Hematopoietic multipotent progenitor cell treated with erythropoietin and hydrocortisone succinate and interleukin-3 and kit ligand, for 15 days (in vitro differentiated cells): ENCODE measurements at places on chromosomes 6 and 20.
A peak's percentile ranks its signal among the peaks of the same experiment; 100 is the strongest.

DNA sequence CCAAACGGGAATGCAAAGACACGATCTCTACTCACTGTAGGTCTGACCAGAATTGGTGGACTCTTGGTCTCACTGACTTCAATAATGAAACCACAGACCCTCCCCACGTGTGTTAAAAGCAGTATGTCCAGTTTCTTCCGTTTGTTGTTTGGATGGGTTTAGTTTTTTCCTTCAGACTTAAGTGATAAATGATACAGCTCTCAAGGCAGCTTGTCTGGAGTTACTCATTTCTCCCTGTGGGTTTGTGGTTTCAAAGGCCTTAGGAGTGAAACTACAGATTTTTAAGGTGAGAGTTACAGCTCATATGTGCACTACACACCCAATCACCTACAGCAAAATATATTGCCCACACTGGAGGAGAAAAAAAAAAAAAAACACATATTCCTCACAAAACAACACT, 86.7 kb upstream of the STMND1 start:
- no peak for DNase-seq

- no peak for DNase-seq
These were observed 201.1 kb downstream of the TFAP2B start for GRCh38 chr6:51019806-51020205.

DNA sequence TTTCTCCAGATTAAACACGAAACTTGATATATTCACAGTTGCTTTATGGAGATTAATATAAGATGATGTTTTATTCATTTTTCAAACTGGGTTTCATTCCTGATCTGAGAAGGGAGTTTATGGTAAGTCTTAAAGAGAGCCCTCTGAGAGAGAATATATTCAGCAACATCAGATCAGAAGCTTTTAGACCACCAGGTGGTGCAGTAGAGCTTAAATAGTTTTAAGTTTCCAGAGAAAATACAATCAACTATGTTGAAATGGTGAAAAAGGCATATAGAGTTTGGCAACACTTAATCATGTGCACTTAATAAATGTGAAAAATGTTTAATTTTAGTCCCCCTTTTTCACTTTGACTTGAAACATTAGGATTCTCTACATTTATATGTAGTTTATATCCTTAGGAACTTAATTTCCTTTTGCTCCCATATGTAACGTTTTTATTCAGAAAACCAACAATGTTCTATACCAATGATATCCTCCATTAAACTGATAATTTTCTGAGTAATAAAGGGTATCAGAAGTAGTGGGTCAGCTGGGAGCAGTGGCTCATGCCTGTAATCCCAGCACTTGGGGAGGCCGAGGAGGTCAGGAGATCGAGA, 86.4 kb upstream of the CLDN20 start:
- peak; percentile 32 for DNase-seq

DNA sequence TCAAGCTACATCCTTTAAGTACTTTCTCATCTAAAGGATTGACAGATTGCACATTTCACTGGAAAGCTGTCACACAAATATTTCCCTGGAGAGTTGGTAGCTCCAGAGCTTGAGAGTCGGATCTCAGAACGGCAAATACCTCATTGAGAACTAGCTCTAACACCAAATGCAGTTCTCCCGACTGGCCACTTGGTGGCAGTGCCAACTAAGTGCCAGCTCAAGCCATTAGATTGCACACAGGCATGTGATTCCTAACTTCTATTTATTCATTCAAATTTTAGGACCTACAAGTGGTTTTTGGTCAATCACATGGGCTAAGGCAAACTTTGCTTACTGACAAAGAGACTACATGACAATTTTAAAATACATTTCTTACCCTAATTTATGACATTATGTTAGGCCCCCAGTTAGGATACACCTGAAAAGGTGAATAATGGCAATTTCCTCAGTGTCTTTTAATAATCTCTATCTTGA, 7.9 kb upstream of the MCHR2 start:
- DNase-seq: peak; percentile 48

DNA sequence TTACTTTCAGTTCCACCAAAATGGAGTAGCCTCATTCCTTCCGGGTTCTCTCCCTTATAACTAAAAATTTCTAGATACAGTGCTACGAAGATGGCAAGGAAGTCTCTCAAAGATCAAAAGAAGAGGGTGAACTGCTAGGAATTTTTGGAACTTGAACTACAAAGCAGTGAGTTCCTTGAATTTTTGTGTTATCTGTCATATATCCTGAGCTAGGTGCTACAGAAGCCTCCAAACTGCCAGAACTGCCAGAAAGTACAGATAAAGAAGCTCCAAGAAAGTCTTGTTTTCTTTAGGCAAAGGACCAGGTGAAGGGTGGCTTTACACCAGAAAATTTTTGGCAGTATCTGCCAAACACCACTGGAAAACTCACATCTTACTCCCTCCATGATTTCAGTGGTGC, 218.8 kb upstream of the FLRT3 start:
- no peak for DNase-seq

DNA sequence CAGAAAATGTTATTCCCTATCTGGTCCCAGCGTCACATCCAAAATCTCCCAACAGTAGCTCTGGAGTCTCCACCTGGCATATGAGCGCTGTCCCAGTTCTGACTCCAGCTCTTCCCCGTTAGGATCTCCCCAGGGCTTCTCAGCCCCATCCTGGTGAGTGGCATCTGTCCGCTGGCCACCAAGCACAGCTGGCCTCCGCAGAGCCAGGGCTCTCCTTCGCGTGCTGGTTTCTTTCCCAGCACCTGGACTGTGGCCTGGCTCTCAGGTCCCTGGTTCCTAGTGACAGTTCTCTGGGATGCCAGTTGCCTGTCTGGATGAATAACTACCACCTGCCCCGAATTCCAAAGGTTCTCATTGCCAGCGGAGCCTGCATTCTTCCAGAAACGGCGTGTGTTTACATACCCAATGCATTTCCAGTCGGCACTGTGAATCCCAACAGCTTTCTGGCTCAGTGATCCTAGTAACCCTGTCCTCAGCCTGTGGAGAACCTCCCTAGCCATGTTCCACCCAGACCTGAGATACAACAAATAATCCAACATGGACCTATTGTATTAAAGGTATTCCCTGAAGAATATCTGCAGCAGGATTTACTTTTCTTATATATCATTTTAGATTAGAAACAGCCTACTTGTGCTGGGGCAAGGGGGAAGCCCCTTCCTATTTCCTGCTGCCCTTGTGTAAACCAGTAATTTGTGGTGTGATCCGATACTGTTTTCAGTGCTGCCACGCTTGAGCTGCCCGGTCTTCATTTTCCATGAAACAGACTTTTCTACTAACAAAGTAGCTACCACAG, 69.9 kb upstream of the PDE10A start:
- DNase-seq: no peak

DNA sequence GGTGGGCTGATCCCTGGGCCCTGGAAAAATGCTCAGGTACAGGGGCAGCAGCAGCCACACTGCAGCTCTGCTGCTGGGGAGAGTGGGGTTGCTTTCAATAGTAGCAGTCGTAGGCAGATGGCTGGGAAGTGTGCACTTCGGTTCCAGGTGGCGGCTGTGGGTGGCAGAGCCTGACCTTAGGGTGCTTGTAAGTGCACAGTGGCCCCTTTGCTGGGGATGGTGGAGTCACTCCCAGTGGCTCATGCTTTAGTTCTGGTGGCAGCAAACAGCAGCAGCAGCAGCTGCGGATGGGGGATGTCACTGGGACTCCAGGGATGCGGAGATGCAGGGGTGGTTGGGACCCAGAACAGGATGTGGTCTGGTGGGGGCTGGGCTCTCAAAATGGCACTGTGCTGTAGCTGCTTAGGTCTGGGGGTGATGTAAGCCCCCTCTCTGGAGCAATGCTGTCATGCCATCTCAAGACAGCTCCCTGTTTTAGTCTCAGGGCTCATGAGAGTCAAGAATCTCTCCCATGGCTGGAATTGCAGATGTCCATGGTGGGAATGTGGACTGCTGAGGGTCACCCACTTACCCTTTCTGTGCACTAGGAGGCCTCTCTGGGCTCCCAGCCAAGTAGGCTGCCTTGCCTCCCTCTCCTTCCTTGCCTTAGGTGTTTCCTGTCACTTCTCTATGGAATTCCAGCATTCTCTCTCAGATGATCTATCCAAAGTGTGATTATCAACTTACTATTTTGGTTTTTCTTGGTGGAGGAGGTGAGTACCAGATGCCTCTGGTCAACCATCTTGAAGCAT, 146.7 kb upstream of the SLC22A23 start:
- no peak for DNase-seq

DNA sequence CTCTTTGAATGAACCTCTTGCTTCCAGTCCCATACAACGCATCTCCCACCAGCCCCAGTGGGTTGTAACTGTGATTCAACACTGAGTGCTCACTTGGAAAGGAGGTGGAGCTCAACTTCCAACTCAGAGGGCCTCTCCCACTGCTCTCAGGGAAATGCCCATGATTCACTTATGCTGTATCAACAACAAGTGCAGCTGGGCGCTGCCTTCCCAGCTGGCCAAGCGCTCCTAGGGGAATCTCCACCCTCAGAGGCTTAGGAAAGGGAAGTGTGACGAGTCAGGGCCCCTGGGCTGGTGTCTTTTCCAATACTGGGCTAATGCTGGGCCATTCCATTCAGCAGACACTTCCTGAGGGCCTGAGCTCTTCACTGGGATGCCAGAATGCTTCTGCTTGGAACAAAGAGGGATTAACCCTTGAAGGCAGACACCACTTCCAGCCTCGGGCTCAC, 8.1 kb upstream of the OCSTAMP start:
- no peak for DNase-seq

GRCh38 chr6:15205321-15205720, 40.5 kb upstream of the JARID2 start:
- no peak for DNase-seq

GRCh38 chr6:7008451-7008988, 99.2 kb upstream of the RREB1 start:
- DNase-seq: no peak
